KG1 (cell line): ENCODE measurements at places on chromosomes 3 and 15.

DNA sequence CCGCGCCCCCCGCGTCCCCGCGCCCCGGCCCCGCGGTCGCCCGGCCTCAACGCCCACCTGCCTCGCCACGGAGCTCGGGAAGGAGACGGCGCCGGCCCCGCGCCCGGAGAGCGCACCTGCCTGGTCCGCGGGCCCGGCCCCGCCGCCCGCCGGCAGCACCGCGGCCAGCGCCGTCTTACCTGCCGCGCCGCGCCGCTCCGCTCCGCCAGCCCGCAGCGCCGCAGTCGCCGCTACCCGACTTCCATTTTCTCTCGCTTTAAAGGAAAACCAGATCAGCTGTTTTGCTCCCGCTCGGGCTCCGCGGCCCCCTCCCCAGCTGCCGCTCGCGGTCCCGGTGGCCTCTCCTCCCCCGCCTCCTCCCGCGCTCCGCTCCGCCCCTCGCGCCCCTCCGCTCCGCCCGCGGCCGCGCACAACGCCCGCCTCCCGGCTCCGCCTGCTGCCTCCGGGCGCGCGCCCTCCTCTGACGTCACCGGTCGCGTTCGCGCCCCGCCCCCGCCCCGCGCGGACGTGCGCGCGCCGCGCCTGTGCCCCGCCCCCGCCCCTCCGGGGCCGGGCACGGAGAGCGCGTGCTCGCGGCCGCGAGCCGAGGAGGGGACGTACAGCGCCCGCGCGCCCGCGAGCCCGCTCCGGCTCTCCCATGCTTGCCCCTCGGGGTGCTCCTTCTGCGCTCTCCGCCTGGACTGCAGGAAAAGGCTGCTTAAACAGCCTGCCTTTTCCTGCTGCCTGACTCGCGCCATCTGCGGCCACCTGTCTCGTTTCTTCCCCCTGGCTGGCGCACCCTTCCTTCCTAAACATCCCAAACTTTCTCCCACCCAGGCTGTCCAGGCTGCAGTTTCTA, 159.8 kb upstream of the CHRNA7 start:
- peak; percentile 45 for DNase-seq

- no peak for DNase-seq
These were observed 24.3 kb downstream of the H1-8 start for GRCh38 chr3:129567176-129567705.

GRCh38 chr3:80308637-80309036, 540.8 kb upstream of the ROBO1 start:
- no peak for DNase-seq

DNA sequence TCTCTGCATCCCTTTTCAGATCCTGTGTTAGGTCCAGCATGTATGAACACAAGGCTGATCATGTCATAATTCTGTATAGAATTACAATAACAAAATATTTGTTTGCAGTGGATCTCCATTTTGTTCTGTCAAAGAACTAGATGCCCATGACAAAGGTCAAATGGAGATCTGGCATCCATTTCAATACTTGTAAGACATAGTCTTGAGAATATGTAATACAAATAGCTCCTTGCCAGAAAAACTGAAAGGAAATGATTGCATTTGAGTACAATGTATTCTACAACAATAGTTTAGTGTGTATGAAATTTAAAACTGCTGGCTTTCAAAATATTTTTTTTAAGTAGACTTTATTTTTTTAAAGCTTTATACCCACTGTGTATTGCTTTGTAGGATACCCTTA, 101.1 kb downstream of the CMSS1 start:
- DNase-seq = no peak

GRCh38 chr3:120670576-120670975, 11.5 kb downstream of the HGD start:
- no peak for DNase-seq

GRCh38 chr3:45642731-45643152, 46.5 kb upstream of the SACM1L start:
- no peak for DNase-seq

DNA sequence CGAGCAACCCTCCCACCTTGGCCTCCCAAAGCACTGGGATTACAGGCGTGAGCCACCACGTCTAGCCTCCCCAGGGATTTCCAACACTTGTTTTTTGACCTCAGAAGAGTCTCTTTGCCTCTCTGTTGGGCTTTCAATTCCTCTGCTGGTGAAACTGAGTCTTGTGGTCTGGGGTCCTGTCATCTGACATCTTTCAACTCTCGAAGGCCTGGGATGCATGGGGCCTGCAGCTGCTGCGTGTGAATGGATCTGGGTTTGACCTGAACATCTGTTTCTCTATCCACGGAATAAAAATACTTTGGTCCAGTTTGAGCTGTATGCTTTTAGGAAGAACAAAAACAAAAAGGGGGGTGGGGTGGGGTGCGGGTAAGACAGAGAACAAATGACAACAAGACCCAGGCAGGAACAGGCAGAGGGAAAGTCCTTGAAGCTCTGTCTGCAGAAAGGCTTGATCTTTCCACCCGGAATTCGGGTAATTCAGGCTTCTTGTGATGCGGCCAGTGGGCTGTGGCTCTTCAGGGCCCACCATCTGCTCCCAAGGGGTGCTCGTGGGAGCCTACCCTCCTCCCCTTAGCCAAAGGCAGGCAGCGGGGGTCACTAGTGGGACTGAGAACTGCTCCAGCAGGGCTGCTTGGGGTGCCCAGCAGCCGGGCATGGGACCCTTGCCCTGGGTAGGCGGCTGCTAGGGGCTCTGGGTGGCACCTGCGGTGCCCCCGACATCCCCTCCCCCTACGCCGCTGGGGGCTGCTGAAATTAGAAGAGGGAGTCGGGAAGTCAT, 71.5 kb downstream of the SLC12A8 start:
- no peak for DNase-seq

- no peak for DNase-seq
These were observed 34.5 kb downstream of the RUVBL1 start for GRCh38 chr3:128089135-128089534.

DNA sequence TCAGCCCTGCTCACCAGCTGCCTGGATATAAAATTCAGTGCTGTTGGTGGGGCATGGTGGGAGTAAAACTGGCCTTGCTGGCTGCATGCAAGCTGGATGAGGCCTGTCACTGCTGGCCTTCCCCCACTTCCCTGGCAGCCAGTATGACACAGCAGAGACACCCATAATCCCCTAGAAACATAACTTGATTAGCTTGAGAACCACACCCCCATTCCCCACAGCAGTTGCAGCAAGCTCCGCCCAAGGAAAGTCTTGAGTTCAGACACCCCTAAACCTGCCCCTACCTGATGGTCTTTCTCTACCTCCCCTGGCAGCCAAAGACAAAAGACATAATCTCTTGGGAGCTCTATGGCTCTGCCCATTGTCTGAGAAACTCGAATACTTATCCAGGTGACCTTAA, 405.1 kb upstream of the NECTIN3 start:
- no peak for DNase-seq

GRCh38 chr3:194936659-194937058, 251.0 kb downstream of the FAM43A start:
- no peak for DNase-seq
